KG1 (cell line): ENCODE measurements at places on chromosomes 13 and 19.

DNA sequence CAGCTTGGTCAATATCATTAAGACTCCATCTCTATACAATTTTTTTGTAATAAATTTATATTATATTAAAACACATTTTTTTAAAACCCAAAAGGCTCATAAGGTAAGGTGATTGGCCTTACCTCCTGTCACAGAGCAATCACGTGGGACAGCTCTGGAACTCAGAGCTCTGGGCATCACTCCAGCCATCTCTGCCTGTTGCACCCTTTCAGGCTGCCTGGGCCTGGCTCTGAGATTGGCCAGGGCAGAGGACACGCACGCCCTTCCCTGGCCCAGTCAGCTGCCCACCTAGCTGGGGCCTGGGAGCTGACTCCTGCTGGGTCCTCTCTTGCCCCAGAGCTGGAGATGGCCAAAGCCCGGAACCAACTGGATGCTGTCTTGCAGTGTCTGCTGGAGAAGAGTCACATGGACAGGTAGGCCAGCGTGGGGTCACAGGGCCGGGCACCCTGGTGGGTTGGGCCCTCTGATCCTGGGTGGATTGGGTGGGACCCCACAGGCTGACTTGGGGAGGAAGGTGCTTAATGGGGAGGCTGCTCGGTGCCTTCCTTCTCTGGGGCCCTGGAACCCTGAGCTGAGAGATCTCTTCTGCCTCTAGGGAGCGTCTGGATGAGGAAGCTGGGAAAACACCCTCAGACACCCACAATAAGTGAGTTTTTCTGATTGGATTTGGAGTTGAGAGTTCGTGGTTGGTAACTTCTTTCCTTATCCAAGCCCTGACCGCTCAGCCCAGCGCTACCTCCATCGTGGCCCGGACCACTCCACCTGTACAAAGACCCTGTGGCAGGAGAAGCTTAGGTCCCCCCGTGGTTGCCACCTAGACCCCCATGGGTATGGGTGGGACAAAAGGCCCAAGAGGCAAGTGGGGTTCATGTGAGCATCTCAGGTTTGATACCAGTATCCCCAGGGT lies 3.7 kb downstream of the LIN37 start:
- DNase-seq = no peak

DNA sequence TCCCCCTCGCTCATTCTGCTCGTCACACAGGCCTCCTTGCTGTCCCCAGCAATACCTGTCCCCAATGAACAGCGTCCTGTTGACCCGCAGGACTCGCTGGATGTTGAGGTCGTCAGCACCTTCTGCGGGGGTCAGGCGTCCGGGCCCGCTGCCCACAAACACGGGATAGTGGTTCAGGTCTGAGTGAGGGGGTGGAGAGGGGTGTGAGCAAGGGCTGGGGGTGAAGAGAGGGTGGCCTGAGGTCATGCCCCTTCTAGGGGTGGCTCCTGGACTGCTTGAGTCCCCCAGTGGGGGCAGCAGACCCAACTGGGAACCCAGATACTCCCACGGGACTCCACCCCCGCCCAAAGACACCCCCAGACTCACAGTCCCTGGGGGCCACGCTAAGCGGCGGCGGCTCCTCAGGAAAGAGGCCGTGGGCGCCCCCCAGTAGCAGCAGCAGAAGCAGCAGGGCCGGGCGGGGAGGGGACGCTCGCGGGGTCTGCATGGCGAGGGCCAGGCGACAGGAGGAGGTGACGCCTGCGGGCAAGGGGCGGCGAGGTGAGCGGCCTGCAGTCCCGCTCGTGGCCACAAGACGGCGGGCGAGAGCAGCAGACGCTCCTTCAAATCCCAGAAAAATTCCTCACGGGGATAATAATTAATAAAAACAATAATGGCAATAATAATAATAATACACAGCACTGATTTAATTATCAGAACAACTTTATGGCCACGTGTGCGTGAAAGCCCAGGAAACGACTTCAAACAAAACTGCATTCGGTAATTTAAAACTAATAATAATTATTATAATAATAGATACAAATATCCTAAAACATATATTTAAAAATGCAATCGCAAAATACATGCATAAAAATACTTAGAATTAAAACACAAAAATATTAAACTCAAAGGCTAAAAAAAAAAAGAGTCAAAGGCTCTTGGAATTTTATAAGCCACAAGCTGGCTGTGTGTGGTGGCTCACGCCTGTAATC lies 1.2 kb downstream of the SEMA6B start:
- DNase-seq = no peak

GRCh38 chr13:110448677-110449076 lies 112.8 kb downstream of the RAB20 start:
- DNase-seq = no peak

DNA sequence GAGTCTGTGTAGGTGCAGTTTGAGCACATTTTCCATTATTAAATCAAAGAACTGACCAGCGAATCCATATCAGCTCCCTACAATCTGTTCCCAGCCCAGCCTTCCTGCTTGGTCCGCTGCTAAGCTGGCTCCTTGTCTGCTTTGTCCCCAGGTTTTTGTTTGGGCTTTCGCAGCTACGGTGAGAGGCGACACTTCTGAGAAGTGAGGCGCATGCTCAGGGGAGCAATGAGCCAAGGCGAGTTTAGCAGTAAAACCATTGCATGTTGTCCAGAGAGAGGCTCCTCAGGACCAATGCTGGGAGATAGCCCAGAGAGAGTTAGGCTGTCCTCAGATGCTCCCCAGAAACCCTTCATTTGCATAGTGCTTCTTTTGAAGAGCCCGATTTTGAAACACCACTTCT lies 162.0 kb downstream of the ITGBL1 start:
- no peak for DNase-seq

DNA sequence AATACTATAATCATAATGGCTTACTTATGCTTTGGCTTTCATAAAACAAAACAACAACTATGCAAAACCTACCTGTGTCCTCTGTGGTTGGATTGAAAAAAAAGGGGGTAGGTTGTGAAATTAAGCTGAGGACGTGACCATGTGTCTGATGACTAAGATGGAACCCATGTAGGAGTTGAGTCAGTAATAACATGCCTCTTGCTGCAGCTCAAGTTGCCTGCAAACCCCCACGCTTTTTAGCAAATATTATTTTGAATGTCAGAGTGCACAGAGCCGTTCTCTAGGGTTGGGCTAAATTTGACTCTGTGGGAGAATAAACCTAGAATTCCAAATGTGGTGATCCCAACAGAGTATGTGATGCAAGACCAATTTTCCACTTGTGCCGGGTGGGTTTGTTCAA lies 209.3 kb downstream of the KCNRG start:
- no peak for DNase-seq

DNA sequence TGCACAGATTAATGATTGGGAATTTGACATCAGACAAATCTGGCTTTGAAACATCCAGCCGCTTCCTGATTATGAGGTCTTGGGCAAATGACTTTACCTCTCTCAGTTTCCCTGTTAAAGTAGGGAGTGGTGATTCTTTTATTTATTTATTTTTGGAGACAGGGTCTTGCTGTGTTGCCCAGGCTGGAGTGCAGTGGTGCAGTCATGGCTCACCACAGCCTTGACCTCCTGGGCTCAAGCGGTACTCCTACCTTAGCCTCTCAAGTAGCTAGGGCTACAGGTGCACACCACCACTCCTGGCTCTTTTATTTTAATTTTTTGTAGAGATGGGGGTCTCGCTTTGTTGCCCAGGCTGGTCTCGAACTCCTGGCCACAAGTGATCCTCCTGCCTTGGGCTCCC lies 2.7 kb downstream of the PSMD8 start:
- no peak for DNase-seq

- DNase-seq = no peak
These were observed 380.0 kb downstream of the ZNF536 start for GRCh38 chr19:30752201-30752600.

DNA sequence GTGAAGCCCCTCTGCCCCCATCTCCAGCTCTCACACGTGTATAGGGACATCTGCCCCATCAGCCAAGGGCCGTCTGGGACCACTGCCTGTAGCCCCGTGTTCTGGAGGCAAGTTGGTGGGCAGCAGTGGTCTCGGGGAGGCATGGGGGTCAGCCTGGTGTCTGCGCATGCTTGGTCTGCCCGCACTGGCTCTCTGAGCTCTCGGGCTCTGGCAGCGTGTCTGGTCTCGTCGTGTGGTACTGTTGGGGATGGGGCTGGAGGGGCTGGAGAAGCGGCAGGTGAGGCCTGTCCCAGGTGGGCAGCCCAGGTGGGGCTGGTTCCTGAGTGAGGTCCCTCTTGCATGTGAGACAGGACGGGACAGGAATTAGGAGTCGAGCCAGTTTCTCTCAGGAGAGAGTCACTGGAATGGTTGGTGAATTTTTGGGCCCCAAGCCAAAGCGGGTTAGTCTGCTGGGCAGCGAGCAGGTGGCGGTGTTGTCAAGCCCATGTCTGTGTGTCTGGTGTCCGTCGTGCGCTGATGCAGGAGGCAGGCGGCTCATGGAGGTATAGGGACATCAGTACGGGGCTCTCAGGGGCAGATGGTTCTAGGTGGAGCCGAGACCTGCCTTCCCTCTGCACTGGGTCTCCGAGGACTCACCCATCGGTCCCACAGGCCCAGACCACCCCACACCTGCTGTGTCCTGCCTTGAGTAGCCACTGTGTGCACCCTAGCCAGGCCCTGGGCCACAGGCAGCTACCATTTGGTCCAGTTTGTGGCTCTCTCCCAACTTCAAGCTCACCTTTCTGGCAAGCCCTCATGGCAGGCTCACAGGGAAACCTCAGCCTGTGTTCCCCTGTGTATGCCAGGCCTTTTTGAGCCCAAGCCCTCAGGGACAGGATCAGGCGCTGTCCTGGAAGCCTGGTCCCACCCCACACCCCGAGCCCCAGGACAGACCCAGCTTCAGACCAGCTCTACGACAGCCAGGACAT lies 18.2 kb downstream of the COMP start:
- DNase-seq = no peak

GRCh38 chr13:100512422-100512821 lies 76.2 kb downstream of the GGACT start:
- DNase-seq = no peak

- DNase-seq = no peak
These were observed 11.3 kb downstream of the LILRB4 start for GRCh38 chr19:54674021-54674617.
